RWPE2 (cell line): ENCODE measurements at places on chromosomes 2 and 18.
A peak's percentile ranks its signal among the peaks of the same experiment; 100 is the strongest.

GRCh38 chr18:47912794-47913585 lies 17.5 kb downstream of the SMAD2 start:
- DNase-seq = no peak

- no peak for DNase-seq
These were observed 10.2 kb upstream of the ARHGAP28 start for GRCh38 chr18:6719098-6719846.

- DNase-seq = no peak
These were observed 97.4 kb downstream of the TNS1 start for GRCh38 chr2:217905395-217905794.

GRCh38 chr2:45670646-45671045 lies 19.2 kb downstream of the PRKCE start:
- no peak for DNase-seq

DNA sequence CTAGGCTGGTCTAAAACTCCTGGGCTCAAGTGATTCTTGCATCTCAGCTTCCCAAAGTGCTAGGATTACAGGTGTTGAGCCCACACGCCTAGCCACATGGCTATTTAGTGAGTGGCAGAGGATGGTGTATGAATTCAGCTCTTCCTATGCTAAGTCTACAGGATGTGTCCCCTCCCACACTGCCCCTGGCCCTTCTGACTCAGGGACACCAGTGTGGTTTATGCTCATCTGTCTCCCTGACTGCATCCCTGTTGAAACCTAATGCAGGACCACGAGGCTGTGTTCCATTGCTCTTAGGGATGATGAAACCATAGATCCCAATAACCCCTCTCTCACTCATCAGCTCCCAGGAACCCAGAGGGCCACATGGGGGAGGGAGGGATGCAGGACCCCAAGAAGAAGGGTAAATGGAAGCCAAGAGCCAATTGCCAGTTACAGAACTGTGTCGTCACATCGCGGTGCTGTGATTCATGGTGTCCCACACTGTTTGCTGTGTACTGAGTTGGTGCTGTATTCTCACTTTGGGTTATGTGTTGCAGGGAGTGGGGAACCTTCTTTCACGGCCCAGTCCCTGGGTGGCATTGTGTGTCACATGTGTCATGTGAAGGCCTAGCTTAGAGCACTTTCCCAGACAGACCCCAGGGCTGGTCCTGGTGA lies 102.9 kb upstream of the HAAO start:
- DNase-seq = no peak

GRCh38 chr2:172288603-172289002 lies 138.8 kb upstream of the ITGA6 start:
- DNase-seq = peak; percentile 76

GRCh38 chr18:48762836-48763718 lies 187.7 kb downstream of the SMAD7 start:
- DNase-seq = no peak

DNA sequence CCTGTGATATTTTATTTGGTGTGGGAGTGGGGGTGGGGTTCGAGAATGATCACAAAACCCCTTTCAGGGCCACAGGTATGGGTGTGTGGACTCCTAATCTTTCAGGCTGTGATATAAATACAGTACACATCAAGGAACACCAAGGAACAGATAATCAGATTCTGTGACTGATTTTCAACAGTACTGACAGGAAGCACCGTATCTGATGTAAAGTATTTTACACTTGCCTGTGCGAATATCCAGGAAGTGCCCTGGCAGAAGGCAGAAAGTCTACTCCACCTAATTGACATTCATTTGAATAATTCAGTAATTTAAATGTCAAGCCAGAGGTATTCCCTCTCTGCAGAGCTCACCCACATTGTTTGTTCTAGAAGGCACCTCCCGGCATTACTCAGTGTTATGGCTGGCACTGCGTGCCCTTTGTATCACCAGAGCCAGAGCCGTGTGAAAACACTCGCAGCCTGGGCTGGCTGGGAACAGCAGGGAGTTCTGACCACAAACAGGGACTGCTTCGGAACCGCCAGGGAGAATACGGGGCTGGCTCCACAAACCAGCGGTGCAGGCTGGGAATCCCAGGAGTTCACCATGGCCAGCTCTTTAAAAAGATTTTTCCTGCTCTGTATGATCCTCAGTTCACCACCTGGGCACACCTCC lies 91.8 kb downstream of the ACVR1 start:
- DNase-seq = no peak

GRCh38 chr2:43531251-43531650 lies 64.6 kb downstream of the THADA start:
- no peak for DNase-seq

GRCh38 chr2:240013343-240013742 lies 11.8 kb downstream of the NDUFA10 start:
- DNase-seq = no peak

DNA sequence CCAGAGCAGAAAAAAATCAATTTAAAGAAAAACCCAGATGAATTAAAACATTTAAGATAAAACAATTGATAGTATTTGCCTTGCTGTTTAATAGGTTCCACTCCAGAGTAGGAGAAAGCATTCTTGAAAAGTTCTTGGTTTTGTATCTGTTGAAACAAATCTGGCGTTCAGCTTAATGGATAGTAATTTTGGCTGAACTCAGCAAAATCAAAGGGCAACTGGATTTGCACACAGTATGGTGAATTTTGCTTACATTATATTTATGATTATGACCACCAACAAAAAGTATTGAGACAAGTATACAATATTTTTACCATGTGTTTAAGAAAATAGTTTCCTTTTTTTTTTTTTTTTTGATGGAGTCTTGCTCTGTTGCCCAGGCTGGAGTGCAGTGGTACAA lies 34.0 kb downstream of the SLC4A10 start:
- DNase-seq = no peak

DNA sequence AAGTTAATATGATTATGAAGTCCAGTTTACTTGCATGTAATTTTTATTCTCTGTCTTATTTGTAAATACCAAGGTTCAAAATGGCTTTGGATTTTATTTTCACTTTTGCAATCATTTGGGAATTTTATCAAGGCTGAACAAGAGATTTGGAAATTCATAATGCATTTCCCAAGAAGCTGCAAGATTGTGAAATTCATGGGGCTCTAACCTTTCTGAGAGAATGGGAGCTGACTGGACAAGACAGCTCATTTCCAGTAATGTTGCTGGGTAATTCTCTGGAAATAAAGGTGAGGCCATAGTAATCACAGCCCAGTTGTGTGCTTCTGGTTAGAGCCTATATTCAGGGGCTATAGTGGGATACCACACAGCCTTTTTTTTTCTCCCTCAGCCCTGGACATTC lies 21.5 kb upstream of the NABP1 start:
- no peak for DNase-seq

DNA sequence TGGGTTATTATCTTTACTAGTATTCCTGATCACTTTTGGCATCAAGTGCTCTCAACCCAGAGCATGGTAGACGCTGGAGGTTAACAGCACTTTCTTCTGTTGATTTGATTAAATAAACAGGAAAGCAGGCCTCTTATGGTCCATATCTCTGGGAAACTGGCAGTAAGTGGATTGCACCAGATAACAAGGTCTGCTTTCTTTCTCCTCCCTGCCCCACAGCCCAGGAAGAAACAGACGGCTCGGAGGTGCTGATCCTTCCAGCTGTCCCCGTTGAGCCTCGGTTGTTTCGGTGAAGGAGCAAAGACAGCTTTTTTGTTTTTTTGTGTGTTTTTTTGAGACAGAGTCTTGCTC lies 100.8 kb upstream of the KCTD1 start:
- DNase-seq = no peak

GRCh38 chr2:85388878-85389538 lies 21.2 kb downstream of the CAPG start:
- no peak for DNase-seq

- no peak for DNase-seq
These were observed 30.3 kb downstream of the TFCP2L1 start for GRCh38 chr2:121254748-121255147.

DNA sequence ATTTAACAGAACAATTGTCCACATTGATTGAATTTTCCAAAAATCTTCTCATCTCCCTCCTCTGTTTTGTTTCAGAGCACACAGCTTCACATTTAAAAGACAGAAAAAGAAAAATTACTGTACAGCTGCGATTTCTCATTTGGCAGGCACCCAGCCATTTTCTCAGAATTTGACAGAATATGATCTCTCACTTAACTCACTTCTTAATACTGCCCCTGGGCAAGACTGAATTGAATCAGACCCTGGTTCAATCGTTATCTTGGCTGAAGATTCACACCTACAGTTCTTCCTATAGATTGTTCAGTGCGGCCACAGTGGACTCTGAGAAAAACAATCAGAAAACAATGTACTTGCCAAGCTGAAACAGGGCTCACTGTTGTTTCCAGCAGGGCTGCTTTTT lies 90.2 kb upstream of the LHCGR start:
- DNase-seq = no peak

DNA sequence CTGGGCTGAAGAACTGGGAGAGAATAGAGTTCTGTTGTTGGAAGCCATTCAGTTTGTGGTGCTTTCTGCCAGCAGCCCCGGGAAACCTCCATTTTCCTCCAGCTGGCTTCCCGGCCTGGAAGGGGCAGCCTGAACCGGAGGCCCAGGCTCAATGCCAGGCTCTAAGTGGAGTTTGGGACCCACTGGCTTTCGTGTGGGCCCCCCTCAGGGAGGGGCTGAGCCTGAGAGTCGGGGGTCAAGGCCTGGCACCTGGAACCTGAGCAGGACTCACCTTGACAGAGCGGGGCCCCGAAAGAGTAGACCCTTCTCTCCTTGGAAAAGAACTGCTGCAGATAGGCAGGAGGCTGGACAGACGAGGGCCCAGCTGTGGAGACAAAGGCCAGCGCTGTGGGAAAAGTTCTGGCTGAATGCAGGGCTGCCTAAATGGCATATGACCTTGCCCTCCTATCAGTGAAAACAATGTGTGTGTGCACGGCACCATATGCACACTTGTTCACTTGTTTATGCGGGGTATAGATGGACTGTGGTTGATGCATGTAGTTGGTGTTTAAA lies 34.8 kb upstream of the ASB18 start:
- no peak for DNase-seq

- no peak for DNase-seq
These were observed 65.4 kb upstream of the ASAP2 start for GRCh38 chr2:9141091-9141667.

GRCh38 chr18:27976806-27977408 lies 200.0 kb downstream of the CDH2 start:
- no peak for DNase-seq

DNA sequence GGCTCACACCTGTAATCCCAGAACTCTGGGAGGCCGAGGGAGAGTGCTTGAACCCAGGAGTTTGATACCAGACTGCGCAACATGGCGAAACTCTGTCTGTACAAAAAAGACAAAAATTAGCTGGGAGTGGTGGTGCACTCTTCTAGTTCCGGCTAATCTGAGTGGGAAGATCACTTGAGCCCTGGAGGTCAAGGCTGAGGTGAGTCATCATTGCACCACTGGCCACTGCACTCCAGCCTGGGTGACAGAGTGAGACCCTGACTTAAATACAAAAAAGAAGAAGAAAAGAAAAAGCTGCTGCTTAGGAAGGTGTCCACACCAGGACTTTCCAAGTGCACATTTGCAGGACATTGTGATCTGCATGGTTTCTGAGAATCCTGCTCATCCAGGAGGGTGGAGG lies 16.4 kb downstream of the SKOR2 start:
- DNase-seq = no peak

DNA sequence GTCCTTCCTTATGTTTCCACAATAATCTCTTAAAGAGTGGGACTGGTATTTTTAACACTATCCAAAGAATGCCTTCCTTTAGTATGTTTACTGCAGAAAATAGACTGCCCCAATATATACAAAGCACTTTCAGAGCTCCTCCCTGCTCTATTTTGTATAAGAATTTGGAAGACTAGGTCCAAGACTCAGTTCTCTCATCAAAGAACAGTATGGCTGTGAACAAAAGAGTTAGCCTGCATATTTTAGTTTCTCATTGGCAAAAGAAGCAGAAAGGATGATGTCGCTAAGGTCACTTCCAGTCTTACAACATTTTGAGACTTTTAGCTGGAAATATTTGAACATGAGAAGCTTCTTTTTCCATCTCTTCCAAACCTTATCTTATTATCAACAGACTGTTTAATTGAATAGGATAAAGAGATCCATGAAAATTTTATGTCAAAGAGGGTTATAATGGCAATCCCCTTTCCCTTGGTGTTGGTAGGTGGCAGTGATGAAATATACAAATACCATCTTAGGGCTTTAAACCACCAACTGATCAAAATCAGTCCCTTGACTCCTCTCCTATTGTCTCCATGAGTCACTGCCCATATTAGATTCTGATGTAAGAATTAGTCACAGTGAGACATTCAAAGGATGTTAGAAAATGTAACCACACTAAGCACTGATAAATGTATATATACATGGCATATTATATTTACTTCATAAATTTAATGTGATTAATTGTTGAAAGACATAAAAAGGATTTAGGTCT lies 266.9 kb upstream of the DSEL start:
- DNase-seq = no peak

DNA sequence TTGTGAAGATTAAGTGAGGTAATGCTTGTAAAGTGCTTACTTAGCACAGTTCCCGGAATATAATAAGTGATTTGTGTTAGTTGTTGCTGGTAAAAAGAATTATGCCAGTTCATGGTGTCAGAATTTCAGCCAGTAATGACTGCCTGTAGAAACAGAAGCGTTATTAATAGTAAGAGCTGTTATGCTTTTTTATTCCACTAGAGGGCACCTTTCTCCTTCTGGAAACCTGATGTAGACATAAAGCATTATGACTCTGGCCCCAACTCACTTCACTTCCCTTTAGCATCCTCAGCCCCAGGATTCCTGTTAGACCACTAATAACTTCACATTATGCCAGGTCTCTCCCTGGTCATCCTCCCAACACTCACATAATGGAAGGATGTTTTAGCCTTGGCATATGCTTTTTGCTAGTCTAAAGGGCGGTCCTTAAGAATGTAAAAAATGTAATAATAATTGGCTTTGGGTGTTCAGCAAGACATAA lies 34.9 kb downstream of the C18orf54 start:
- no peak for DNase-seq

DNA sequence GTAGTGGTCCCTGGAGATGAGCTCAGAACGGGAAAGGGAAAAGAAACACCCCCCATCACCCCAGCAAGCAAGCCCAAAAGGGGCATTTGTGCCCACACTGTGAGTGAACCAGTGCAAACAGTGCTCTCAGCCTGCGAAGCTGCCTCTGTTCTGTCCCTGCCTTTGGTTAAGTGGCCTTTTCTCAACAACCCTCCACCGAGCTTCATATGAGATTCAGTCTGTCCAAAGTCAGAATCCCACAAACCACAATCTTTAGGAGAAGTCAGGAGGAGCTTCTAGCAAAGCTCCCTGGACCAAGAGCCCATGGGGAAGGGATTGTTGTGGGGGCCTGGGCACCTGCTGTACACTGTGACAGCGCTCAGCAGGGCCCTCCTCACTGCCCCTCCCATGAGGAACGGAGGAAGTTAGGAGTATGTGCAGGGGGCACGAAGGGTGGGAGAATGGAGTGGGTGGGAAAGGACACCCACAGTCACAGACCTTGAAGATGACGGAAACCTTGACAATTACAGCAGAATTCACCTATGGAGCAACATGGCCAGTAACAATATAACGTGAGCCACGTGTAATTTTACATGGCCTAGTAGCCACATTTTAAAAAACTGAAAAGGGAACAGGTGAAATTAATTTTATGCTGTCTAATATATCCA lies 119.5 kb downstream of the SMAD7 start:
- DNase-seq = no peak

GRCh38 chr2:43737097-43737854 lies 36.6 kb upstream of the DYNC2LI1 start:
- DNase-seq = no peak

GRCh38 chr2:227351639-227352038 lies 26.6 kb downstream of the MFF start:
- DNase-seq = no peak
